ENCODE measurements at places on chromosomes 5 and 9.

DNA sequence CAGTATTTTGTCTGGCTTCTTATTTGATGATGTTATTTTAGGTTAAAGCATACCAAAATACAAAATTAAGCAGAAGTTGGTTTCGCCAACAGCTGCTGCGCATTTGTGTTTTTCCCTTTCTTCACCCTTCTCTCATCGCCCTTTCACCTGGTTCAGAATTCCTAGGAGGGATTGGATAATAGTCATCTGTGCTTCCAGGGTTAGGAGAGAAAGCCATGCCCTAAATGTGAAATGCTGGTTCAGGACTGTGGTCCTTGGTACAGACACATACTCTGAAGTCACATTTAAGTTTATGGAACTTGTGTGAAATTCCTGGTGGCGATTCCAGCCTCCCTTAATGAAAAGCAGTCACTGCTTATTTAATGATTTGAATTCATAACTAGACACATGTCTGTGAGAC is 7.7 kb downstream of the MAST4 start:
- no peak for DNase-seq

DNA sequence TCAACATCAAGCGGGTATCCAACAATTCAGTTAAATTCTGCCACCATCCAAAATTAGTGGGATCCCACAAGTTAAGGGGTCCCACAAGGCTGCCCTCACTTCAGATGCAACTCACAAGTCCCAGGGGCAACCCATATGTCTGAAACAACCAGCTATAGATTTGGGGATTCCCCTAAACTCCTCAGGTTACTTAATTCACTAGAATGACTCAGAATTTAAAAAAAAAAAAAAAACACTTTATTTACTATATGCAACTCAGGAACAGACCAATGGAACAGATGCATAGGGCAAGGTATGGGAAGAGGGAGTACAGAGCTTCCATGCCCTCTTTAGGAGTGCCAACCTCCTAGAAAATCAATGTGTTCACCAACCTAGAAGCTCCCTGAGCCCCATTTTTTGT is 15.1 kb downstream of the AUH start:
- no peak for DNase-seq

- no peak for DNase-seq
Measured at GRCh38 chr9:98885575-98886295, 58.0 kb upstream of the COL15A1 start.

GRCh38 chr9:70924895-70925547 is 196.4 kb downstream of the TRPM3 start:
- no peak for DNase-seq

DNA sequence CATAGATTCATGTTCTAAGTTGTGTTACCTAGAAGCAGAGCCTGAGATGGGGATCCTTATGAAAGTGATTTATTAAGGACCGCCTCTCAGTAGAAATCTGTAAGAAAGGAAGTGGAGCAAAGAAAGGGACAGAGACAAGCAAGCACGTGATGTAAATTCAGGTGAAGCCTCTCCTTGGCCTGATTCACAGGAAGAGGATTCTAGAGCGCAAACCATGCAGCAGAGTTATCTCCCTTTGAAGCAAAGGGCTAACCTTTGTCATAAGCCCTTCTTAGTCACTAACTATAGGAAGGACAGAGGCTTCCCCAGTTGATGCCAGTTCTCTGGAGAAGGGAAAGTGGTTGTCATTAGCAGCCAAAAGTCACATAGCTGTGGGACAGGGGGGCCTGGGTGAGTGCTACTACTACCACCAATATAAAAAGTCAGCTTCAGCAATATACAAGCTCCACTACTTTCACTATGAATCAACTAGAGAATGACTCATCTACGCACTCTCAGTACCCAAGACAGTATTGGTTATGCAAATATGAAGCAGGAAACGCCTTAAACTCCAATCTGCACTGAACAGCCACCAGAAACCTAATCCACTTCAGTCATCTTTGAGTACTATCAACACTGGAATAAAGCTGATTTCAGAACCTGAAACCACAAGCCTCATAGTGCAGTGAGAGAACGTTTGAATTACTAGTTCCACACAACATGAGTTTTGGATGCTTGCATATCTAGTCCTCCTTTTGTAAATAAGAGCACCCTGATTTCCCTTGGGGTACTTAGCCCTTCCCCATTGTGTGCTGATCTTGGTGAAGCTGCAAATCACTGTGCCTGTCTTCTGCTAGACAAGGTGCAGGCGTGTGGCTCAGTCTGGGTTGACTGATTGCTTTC is 162.7 kb downstream of the ZNF608 start:
- peak; percentile 95 for DNase-seq

DNA sequence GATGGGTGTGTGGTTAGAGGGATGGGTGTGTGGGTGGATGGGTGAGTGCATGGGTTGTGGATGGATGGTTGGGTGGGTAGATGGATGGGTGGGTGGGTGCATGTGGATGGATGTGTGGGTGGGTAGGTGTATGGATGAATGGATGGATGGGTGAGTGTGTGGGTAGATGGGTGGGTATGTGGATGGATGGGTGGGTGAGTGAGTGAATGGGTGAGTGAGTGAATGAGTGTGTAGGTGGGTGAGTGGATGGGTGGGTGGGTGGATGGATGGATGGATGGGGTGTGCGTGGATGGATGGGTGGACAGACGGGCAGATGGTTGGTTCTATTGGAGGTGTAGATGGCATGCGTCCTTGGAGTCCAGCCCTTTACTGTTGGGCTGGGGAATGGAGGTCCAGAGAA is 17.2 kb downstream of the STKLD1 start:
- no peak for DNase-seq

DNA sequence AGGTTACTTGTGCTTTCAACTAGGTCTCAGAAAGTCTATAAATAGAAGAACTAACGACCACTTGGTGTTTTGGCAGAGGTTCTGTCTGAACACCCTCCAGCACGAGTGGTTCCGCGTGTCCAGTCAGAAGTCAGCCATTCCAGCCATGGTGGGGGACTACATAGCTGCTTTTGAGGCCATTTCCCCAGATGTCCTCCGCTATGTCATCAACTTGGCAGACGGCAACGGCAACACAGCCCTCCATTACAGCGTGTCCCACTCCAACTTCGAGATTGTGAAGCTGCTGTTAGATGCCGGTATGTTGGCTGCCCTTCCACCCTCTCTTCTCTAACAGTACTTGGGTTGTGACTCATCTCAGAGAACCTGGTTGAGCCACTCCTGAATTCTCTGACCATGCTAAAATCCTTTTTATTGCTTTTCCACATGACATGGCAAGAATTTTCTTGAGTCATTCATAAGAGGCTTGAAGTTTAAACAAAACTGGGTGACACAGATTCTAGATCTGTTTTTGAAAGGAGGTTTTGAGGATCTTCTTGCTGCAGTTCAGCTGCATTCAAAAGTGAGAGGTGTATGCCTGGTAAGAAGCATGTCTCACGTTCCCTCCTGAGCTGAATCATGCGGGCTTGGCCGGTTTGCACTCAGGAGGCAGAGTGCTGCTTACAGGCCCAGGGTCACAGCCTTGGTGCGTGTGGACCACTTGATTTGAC is 103.1 kb upstream of the DMRT1 start:
- no peak for DNase-seq

DNA sequence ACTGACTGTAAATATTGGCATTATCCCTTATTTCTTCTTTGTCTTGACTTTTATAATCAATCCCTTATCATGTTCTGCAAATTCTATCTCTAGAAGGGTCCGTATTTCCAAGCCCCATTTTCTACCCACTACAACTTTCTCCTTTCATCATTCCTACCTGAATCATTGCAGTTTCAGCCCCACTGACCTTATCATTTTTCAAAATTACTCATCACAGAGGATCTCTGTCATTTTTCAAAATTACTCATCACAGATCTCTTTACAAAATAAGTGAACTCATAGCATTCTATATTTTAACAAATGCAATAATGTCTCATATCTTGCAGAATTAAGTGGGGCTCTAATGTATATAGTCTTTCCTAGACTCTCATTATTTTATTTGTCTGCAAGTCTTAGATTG is 256.9 kb upstream of the COX7C start:
- no peak for DNase-seq

GRCh38 chr9:81424431-81424830 is 264.9 kb downstream of the TLE1 start:
- no peak for DNase-seq

GRCh38 chr5:163978897-163979296 is 473.5 kb downstream of the MAT2B start:
- no peak for DNase-seq
